GM23338 (cell line): ENCODE measurements at places on chromosomes 13 and 19. TPM values are rescaled to one million over a fixed set of nuclear protein-coding genes. Genes with fewer than 3 reads are reported as not detected.
A peak's percentile ranks its signal among the peaks of the same experiment; 100 is the strongest.

The PRTN3 gene
- 0.21 and 2.4 TPM in 2 replicates for total RNA-seq

The MIR17HG gene
- total RNA-seq: 44.8 and 46.0 TPM in 2 replicates

The PRR19 gene
- total RNA-seq: 3.6 and 8.1 TPM in 2 replicates

The SHC2 gene
- total RNA-seq: 2.9 and 4.6 TPM in 2 replicates

The CEACAM16 gene
- not detected in 2 replicates for total RNA-seq

GRCh38 chr19:44847144-44848035, 1.3 kb downstream of the NECTIN2 start:
- H3K4me1 ChIP-seq: peaks cover 25% of the 10 kb centered on the region
- H3K4me3 ChIP-seq: peak overlapping the region; percentile 99
- peak; percentile 85 for DNase-seq
- H3K36me3 ChIP-seq: no peaks in the 10 kb centered on the region
- H3K27me3 ChIP-seq: peaks cover 7% of the 10 kb centered on the region; the same call in 1 of the 2 replicates

DNA sequence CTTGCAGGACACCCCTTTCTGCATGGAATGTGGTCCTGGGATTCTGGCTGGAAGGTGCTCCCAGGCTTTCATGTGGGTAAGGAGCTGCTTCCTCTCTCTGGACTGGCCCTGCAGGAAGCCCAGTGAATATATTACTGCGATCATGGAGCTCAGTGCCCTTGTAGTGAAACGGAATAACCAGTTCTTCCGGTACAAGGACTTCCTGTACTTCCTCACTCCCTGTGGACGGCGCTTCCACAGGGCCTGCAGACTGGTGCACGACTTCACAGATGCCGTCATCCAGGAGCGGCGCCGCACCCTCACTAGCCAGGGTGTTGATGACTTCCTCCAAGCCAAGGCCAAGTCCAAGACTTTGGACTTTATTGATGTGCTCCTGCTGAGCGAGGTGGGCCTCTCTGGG, 8.0 kb downstream of the CYP4F8 start:
- DNase-seq: no peak
- H3K27me3 ChIP-seq: no peaks in the 10 kb centered on the region
- H3K27ac ChIP-seq: no peak overlapping the region
- no peak overlapping the region for H3K4me3 ChIP-seq

DNA sequence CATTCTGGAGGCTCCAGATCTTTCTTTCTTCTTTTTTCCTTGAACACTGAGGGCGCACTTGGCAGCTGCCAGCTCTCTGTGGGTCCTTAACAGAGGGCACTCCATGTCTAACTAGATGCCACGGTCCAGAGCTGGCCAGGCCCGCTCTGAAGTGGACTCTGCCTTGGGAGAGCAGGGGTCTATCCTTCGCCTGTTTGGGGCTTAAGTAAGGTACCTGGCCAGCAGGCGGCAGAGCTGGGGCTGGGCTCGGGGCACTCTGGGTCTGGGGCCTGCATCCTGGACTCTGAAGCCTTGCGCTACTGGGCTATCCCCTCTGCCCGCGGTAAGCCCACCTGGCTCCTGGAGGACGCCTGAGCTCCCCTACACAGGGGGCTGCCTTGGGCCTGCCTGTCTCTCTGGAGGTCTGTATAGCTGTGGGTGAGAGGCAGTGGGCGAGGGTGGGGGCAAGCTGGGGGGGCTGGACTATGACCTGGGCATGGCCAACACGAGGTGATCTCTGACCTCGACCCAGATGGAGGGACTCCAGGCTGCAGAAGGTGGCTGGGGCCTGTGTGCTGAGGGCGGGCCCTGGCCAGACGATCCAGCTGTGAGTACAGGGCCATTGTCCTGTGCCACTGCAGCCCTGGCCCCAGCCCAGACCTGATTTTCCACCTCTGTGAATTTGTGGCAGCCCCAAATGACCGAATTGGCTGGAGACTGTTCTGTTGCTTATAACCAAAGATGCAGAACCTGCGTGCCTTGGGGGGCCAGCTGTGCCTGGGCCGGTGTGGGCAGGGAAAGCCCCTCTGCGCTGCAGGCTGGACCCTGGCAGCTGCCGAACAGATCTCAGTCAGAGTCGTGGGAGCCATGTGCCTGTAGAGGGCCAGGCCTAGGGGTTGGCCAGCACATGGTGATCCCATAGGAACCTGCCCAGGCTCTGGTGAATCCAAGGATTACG, 26.5 kb downstream of the CEBPG start:
- H3K4me1 ChIP-seq: no peaks in the 10 kb centered on the region
- H3K27ac ChIP-seq: no peak overlapping the region
- no peaks in the 10 kb centered on the region for H3K36me3 ChIP-seq
- H3K4me3 ChIP-seq: no peak overlapping the region
- no peaks in the 10 kb centered on the region for H3K27me3 ChIP-seq

GRCh38 chr19:45955905-45956608, 17.6 kb downstream of the NOVA2 start:
- H3K36me3 ChIP-seq: no peaks in the 10 kb centered on the region
- no peak overlapping the region for H3K4me3 ChIP-seq
- no peak overlapping the region for H3K27ac ChIP-seq
- H3K27me3 ChIP-seq: no peaks in the 10 kb centered on the region
- peaks cover 10% of the 10 kb centered on the region for H3K4me1 ChIP-seq

DNA sequence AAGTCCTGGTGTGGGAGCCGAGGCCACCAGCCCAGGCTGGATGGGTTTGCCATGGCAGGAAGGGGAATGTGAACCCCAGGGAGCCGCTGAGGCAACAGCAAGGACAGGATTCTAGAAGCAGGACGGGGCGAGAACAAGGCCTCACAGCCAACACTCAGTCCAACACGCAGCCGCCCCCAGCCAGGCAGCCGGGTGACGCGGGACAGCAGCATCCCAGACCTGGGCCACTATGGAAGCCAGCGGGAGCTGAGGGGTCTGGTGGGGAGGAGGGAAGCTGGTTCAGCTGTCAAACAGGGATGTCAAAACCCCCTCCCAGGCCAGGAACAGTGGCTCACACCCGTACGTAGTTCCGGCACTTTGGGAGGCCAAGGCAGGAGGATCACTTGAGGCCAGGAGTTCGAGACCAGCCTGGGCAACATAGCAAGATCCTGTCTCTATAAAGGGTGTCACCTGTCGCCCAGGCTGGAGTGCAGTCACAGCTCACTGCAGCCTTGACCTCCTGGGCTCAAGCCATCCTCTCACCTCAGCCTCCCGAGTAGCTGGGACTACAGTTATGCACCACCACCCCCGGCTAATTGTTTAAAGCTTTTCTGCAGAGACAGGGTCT, 6.8 kb downstream of the MEX3D start:
- H3K36me3 ChIP-seq: peaks cover 3% of the 10 kb centered on the region; the same call in 1 of the 2 replicates
- H3K4me3 ChIP-seq: no peak overlapping the region
- 0 out of 2 replicates have a peak overlapping the region, but pooled peaks have one; percentile 45 for H3K27ac ChIP-seq
- no peaks in the 10 kb centered on the region for H3K4me1 ChIP-seq
- H3K27me3 ChIP-seq: no peaks in the 10 kb centered on the region

DNA sequence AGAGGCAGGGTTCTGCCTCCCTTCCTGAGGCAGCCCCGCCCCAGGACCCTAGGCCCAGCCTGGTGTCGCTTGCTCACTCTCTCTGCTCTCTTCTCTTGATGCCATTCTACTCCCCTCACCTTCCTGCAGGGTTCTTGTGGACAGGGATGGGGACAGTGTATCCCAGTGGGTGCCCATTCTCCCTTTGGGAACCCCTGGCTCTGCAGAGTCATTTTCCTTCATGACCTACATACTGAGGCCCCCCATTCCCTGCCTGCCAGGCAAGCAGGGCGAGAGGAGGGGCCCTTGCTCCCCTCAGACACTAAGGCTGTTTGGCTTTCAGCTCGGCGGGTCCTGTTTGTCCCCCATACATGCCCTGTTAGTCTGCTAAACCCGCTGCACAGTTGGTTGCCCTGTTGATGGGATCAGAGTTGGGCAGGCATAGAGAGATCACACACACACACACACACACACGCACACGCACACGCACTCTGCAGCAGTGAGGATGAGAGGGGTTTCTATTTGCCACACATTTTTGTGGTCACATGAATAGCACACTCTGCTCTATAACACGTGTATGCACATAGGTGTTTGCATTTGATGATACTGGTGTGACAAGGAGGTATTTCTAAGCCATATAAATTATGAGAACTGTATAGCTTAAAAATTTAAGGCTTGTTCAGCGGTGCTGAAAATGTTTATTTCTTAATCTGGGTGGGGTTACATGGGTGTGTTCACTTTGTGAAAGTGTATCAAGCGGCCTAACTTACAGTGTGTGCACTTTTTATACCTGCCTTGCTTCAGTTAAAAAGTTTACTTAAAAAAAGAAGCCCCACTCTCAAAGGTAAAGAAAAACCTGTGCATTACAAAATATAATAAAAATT, 20.3 kb downstream of the NFIX start:
- DNase-seq: peak; percentile 75
- H3K36me3 ChIP-seq: no peaks in the 10 kb centered on the region
- H3K4me1 ChIP-seq: peaks cover 87% of the 10 kb centered on the region
- H3K4me3 ChIP-seq: no peak overlapping the region

GRCh38 chr19:55689411-55690108, 14.5 kb downstream of the EPN1 start:
- H3K4me1 ChIP-seq: no peaks in the 10 kb centered on the region
- DNase-seq: no peak

DNA sequence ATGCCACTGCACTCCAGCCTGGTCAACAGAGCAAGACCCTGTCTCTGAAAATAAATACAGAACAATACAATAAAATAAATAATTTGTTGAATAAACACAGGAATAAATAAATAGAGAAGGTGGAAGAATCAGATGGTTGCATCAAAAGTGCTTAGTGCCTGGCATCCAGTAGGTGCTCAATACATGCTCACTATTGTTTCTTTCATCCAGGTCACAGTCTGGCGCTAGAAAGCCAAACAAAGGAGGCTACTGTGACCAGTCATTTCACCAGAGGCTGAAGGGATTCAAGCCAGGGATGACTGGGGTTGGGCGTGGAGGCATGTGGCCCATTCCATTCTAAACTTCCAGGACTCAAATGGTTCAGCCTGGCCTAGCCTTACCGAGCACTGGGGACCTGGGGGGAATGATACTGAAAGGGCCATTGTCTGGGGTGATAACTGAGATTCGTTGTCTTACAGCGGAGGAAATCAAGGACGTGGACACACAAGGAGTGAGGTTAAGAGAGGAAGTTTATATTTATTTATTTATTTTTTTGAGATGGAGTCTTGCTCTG, 3.6 kb upstream of the NDUFB7 start:
- no peaks in the 10 kb centered on the region for H3K27me3 ChIP-seq
- no peak overlapping the region for H3K27ac ChIP-seq
- no peaks in the 10 kb centered on the region for H3K36me3 ChIP-seq
- no peak overlapping the region for H3K4me3 ChIP-seq
- H3K4me1 ChIP-seq: no peaks in the 10 kb centered on the region; the same call in 1 of the 2 replicates

- no peak for DNase-seq
- no peak overlapping the region for H3K4me3 ChIP-seq
- H3K27me3 ChIP-seq: no peaks in the 10 kb centered on the region
- H3K36me3 ChIP-seq: no peaks in the 10 kb centered on the region
- H3K4me1 ChIP-seq: no peaks in the 10 kb centered on the region
- no peak overlapping the region for H3K27ac ChIP-seq
Observed at GRCh38 chr19:14325863-14326262, 55.4 kb upstream of the ADGRE5 start.

- no peaks in the 10 kb centered on the region for H3K36me3 ChIP-seq
- no peaks in the 10 kb centered on the region for H3K27me3 ChIP-seq
- no peak overlapping the region for H3K27ac ChIP-seq
- H3K4me3 ChIP-seq: no peak overlapping the region
- H3K4me1 ChIP-seq: peaks cover 43% of the 10 kb centered on the region
- DNase-seq: no peak
Observed at GRCh38 chr19:35713904-35714495, 3.8 kb upstream of the KMT2B start.

DNA sequence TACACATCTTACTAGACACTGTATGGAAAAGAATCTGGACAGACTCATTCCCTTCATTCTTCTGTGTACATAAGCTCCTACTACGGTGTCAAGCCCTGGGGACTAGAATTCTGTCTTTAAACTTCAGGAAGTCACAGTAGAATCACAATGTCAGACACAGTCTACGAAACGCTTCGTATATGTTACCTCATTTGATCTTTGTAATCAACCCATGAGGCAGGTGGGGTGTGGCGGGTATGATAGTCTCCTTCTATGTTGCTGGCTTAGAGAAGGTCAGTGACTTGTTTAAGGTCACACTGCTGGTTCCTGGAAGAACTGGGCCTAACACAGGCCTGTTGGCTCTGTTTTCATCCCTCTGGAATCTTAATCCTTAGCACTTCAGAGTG, 32.2 kb upstream of the TPT1 start:
- no peak for DNase-seq
- no peaks in the 10 kb centered on the region for H3K36me3 ChIP-seq
- no peak overlapping the region for H3K27ac ChIP-seq
- H3K4me3 ChIP-seq: no peak overlapping the region
- no peaks in the 10 kb centered on the region for H3K27me3 ChIP-seq

GRCh38 chr13:113851480-113851803, 12.4 kb downstream of the GAS6 start:
- H3K27me3 ChIP-seq: no peaks in the 10 kb centered on the region
- H3K36me3 ChIP-seq: no peaks in the 10 kb centered on the region
- no peak overlapping the region for H3K27ac ChIP-seq
- H3K4me3 ChIP-seq: no peak overlapping the region
- H3K4me1 ChIP-seq: peaks cover 3% of the 10 kb centered on the region

- 0 out of 2 replicates have a peak, but pooled peaks cover 4% of the 10 kb centered on the region for H3K4me1 ChIP-seq
- peak overlapping the region; percentile 72 for H3K4me3 ChIP-seq
- H3K27me3 ChIP-seq: peaks cover 22% of the 10 kb centered on the region
Observed at GRCh38 chr13:113151745-113152690, 6.4 kb upstream of the PROZ start.

DNA sequence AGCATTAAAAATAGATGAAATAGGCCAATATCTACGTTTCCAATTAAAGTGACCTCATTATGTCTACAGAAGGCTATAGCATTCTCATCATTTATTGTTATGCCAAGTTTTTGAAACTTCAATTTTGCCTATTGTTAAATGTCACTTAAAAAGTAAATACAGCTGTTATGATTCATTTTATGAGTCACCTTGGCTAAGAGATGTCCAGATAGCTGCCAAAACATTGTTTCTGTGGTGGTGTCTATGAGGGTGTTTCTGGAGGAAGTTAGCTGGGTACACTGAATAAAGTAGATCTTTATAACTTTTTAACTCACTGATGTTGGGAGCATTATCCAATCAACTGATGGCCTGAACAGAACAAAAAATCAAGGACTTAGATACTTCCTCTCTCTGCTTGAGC, 1209.7 kb upstream of the PCDH9 start:
- no peak for DNase-seq
- no peaks in the 10 kb centered on the region for H3K27me3 ChIP-seq
- H3K36me3 ChIP-seq: no peaks in the 10 kb centered on the region
- H3K4me1 ChIP-seq: no peaks in the 10 kb centered on the region
- H3K27ac ChIP-seq: no peak overlapping the region
- no peak overlapping the region for H3K4me3 ChIP-seq

DNA sequence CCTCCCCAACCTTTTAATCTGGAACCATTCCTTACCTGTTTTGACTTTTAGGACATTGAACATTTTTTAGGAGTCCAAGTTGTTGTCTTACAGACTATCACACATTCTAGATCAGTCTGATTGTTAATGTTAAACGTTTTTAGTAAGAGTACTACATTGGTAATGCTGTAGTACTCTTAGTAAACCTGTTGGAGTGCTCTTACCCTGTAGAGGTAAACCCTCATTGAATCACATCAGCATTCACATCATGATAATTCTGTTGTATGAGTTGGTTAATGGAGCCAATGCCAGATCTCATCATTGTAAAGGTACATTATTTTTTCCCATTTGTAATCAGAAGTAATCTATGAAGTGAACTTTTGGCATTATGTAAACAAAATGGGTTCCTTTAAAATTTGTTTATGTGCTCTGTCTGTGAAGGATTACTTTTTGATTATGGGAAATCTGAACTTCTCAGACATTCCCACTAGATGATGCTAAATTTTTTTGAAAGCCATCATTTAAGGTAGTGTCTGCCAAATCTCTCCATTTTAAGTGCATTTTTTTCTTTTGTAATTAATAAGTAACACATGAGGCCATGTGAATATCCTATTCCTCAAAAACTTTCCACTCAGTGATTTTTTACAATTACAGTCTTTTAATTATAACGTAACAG, 55.2 kb downstream of the VWA8 start:
- H3K27me3 ChIP-seq: no peaks in the 10 kb centered on the region
- no peaks in the 10 kb centered on the region for H3K4me1 ChIP-seq
- no peaks in the 10 kb centered on the region for H3K36me3 ChIP-seq
- DNase-seq: peak; percentile 70
- no peak overlapping the region for H3K27ac ChIP-seq
